ENCODE measurements at places on chromosomes 5 and 9. TPM values are rescaled to one million over a fixed set of nuclear protein-coding genes. Genes with fewer than 3 reads are reported as not detected.

Gene FGF10
- total RNA-seq = 1.3 TPM

Gene TSSK1B
- total RNA-seq = 0.52 TPM

- peak; percentile 94 for DNase-seq
Observed at GRCh38 chr5:79845448-79846197, 145.4 kb downstream of the MTX3 start.

DNA sequence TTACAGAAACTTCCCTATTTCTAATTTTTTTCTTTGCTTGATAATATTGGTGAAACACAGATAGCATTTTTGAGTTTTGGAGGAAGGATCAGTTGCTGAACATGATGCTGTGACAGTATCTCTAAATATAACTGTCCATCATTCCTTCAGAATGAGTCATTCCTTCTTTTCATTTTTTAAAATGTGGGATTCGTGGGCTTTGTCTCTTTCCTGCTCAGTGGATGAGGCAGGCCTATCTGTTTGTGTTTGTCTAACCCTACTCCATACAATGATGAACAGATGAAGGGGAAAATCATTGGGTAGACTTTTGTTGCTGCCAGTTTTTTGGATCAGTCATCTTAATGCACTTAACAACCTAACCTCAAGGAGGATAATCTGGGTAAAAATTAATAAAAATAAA is 15.7 kb upstream of the OR13C8 start:
- DNase-seq = peak; percentile 75

DNA sequence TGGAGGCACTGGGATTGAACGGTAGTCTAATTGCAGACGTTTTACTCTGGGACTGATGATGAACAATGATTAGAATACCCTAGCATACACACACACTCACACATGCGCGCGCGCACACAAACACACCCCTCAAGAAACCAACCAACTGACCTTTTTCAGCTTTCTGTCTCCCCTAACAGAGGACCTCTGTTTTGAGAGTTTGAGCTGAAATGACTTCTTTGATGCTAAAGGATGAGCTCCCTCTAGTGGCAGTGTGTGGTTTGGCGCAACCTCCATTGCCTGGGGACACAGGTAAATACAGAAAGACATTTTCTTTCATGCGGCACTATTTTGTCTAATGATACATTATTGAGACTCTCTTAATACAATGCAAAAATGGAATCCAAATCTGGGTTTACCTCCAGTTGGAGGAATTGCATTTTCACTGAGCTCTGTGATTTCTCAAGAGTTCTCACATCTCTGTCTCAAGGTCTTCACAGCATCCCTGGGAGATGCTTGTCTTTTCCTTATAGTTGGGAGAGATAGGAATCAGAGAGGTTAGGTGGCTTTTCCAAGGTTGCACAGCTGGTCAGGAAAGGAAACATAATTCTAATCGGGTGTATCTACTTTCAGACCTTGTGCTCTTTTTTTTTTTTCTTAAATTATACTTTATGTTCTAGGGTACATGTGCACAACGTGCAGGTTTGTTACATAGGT is 187.5 kb downstream of the TMEM38B start:
- DNase-seq = peak; percentile 41

DNA sequence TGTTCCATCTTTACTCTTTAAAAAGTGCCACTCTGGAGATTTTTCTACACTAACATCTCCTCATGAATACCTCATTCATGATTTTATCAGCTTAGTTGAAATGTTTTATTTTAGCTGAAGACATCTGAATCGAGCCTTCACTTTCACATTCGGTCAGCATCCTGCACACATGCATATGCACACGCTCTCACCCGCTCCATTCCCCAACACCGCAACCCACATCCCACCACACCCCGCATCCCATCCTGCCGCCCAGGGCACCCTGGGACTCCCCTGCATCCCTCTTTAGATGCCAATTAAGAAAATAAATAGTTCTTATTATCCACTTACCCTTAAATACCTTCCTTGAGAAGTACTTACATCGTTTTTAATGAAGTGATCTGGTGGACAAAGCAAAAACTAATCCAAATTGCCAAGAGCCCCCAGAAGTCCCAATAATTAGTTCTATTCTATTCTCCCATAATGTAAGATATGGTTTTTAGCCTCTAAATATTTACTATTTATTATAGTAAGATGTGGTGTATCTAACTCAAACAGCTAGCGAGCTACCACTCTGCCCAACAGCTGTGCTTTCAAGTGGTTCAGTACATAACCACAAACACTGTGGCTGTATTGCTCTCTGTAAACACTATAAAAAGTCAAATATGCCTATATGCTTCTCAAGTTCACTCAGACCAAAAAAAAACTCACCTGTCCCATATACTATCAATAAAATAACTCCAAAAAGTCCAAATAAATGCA is 38.2 kb downstream of the GZMK start:
- peak; percentile 50 for DNase-seq

- no peak for DNase-seq
Observed at GRCh38 chr5:35618781-35619180, 1.1 kb downstream of the SPEF2 start.

GRCh38 chr5:14071433-14071832 is 71.7 kb upstream of the TRIO start:
- no peak for DNase-seq

All from LHCN-M2 (cell line).